ENCODE measurements at places on chromosomes 5 and 9.

- DNase-seq, result no peak
These were observed 45.7 kb upstream of the ALDOB start for GRCh38 chr9:101481261-101481660.

DNA sequence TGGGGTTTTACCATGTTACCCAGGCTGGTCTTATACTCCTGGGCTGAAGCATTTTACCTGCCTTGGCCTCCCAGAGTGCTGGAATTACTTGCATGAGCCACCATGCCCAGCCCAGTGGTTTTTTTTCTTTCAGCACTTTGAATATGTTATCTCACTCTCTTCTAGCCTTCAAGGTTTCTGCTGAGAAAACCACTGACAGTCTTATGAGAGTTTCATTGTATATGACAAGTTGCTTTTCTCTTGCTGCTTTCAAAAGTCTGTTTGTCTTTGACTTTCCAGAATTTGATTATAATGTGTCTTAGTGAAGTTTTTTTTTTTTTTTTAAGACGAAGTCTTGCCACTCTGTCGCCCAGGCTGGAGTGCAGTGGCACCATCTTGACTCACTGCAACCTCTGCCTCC lies 43.1 kb upstream of the BNIP1 start:
- no peak for DNase-seq

GRCh38 chr5:90326995-90327394 lies 82.6 kb downstream of the CETN3 start:
- DNase-seq, result no peak

GRCh38 chr5:42036379-42036778 lies 111.3 kb downstream of the FBXO4 start:
- no peak for DNase-seq

DNA sequence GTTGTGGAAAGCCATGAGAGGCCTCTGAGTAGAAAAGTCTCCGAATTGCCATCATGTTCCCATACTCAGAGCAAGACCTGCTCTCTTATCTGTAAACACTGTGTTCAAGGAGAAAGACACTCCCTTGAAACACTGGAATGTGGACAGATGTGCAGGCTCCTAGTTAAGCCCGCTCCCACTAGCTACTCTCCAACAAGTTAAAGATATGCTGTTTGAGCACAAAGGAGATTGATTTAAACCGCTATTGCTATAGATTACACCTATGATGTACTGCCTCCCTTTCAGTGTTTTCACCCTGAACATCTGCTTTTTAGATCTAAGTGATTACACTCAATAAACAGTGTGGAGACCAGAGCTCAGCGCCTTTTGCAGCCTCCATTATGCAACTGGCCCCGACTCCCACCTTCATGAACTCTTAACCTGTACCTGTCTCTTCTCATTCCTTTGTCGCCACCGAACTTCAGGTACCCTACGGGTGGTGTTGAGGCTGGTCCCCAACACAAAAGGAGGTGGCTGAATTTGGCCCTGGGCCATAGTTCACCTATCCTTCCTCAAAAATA lies 47.5 kb downstream of the TMEM245 start:
- DNase-seq, result no peak

GRCh38 chr5:96199713-96200183 lies 233.3 kb downstream of the PCSK1 start:
- no peak for DNase-seq

DNA sequence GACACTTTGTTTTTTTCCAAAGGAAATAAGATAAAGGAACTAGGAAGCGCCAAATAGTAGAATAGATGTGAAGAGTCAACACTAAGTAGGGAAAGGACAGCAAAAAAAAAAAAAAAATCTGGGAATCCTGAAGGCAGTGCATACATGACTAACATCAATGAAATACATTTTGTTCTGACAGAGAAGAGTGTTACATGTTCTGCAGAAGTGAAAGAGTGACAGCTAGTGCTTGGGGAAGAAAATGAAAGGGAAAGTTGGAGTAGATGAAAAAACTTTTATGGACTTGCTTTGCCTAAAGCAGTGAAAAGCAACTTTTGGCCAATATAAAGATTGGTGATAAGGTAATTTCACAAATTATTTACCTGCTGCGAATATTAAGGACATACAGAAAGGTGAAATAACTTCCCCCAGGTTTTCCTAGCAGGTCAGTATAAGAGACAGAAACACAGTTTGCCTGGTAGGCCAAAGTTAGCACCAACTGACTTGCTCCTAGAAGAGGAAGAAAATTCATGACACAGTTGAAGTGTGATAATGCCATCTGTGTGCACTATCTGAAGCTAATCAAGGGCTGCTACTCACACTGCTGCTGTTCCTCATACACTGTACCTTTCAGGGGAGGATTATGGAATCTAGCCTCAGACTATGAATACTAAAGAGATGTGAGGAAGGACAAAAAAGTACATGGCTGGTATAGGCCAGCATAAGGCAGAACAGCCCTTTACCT lies 38.6 kb downstream of the RANBP6 start:
- DNase-seq, result no peak

GRCh38 chr5:134086225-134086942 lies 28.1 kb upstream of the TCF7 start:
- no peak for DNase-seq

- no peak for DNase-seq
These were observed 214.7 kb downstream of the GAS1 start for GRCh38 chr9:86732514-86733171.

- DNase-seq, result no peak
These were observed 350.5 kb upstream of the DAB2 start for GRCh38 chr5:39775086-39775796.

- DNase-seq, result no peak
These were observed 43.5 kb downstream of the MTX3 start for GRCh38 chr5:79947567-79947966.

DNA sequence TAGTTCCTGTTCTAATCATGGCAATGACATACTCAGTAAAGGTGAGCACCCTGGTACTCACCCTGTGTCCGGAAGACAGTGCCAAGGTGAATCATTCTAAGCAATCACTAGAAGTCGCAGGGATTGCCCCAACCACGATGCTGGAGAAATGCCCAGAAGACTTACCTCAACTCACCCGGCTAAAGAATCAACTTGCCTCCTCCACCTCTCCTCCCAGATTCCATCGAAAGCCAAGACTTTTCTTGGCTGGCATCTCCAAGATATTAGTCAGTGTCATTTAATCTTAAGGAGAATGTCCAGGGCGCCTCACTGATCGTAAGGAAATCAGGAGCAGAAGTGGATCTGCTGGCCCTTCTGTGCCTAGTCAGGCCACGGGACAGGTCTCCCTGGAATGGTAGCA lies 204.9 kb downstream of the ERCC6L2 start:
- DNase-seq, result no peak

DNA sequence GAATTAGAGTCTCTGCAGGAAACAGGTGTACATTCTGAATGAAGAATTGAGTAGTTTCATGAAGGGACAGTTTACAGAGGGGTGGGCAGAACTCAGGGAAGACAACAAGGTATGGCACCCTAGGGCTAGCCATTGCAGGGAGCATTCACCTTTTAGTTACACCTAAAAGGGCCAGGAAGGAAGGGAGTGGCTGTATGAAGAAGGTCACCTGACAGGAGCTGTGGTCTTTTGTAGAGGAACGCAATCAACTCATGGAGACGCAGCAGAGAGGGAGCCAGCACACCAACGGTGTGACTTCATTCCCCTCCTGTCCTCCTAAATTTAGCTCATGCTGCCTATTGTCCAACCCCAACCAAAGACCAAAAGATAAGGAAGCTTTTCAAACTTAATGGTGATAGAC lies 12.7 kb upstream of the ZCCHC7 start:
- DNase-seq, result no peak

DNA sequence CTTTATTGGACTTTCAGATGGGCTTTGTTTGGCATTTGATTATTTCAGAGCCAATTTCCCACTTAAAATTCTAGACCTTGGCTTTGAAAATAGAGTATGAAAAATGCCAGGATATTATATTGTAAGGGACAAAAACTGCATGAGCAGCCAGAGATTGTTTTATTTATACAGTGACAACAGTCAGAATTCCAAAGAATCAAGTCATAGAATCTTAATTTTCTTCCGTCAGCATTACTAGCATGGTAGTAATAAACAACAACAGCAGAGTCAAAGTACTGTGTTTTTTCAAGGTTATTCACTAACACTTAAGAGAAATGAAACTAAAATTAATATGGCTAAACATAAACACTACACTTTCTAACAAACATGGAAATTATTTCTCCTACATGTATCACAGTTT lies 52.2 kb downstream of the MLLT3 start:
- no peak for DNase-seq

- no peak for DNase-seq
These were observed 683.1 kb upstream of the ZNF608 start for GRCh38 chr5:125429498-125429897.

GRCh38 chr5:108529381-108529780 lies 147.5 kb upstream of the FBXL17 start:
- DNase-seq, result no peak

- no peak for DNase-seq
These were observed 796.4 kb upstream of the ACO1 start for GRCh38 chr9:31588006-31588405.

GRCh38 chr5:75113354-75114113 lies 61.2 kb upstream of the GCNT4 start:
- DNase-seq, result no peak

DNA sequence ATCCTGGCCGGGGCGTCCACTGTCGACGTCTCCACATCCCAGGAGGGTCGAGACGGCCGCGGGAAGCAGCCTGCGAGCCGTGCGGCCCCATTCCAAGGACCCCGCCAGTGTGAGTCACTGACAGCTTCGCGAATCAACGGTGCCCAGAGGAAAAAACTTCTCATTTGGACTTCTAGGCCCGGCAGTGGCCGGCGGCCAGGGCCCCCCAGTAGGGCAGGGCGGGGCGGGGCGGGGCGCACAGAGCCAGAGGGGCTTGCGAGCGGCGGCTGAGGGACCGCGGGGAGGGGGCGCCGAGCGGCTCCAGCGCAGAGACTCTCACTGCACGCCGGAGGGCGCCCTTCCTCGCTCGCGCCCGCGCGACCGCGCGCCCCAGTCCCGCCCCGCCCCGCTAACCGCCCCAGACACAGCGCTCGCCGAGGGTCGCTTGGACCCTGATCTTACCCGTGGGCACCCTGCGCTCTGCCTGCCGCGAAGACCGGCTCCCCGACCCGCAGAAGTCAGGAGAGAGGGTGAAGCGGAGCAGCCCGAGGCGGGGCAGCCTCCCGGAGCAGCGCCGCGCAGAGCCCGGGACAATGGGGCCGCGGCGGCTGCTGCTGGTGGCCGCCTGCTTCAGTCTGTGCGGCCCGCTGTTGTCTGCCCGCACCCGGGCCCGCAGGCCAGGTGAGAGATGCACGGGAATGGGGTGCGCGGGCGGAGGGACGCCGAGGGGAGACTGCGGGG lies at the start of gene F2R:
F2R (plus strand) TSS at position 391 of the 720 bp plus-strand sequence; CDS start at position 573, 182 bp downstream.
- DNase-seq, result peak; percentile 25

DNA sequence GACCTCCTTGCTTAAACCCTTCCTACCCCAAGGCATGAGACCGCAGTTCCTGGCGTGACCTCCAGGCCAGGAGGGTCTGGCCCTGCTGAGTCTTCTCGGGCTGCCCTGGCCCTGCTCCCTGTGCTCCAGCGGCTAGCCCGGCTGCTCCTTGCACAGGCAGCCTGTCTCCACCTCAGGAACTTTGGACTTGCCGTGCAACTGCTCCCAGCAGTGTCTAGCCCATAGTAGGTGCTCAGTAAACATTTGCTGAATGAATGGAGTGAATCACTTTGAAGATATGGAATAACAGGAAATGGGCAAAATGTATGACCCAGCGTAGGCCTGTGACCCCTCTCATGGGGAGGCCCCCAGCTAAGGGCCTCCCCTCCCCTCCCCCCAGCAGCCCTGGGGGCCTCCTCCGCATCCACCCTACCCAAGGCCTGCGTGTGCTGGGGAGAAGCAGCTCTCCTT lies 127.1 kb downstream of the ZNF354C start:
- DNase-seq, result no peak

DNA sequence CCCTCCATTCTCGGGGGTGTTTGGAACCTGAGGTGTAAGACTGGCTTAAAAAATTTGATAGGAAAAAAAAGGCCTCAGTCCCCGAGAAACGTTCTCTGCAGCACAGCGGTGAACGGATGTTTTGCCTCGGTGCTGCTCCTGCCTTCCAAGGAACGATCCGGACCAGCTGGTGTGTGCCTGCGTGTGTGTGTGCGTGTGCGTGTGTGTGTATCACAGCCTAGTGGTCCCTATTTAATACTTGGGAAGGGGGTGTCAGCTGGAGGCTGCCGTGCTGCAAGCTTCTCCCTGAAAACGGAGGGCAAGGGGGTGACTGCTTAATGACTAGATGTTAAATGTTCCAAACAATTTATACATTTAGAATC lies 76.9 kb downstream of the LHX2 start:
- no peak for DNase-seq

DNA sequence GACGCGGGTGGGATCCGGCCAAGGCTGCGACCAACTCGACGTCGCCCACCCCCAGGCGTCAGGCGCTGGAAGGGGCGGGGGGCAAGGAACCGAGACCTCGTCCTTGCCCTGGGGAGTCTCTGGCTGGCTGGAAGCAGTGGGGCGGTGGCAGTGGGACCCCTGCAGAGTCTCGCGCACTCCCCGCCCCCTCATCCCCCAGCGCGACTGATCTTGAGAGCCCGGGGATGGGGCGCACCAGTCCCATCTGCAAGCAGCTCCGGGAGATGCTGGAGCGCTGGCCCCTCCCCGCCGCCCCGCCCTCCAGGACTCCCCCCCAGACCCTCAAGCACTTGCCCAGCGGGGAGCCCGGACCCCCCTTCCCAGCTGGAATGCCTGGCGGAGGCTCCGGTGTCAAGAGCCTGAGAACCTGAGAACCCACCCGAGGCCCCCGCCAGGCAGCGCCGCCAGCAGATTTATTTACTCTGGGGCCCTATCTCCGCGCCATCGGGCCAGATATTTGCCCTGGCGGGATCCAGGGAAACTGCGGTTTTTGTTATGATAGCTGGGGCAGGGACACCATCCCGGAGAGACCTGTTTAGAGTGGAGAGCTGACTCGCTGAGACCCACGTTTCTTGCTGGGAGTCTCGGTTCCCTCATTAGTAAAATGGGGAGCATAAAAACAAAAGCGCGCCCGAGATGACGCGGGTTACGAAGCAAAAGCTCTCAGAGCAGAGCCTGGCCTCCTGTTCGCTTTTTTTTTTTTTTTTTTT lies 1.2 kb downstream of the PRRT1B start:
- no peak for DNase-seq

DNA sequence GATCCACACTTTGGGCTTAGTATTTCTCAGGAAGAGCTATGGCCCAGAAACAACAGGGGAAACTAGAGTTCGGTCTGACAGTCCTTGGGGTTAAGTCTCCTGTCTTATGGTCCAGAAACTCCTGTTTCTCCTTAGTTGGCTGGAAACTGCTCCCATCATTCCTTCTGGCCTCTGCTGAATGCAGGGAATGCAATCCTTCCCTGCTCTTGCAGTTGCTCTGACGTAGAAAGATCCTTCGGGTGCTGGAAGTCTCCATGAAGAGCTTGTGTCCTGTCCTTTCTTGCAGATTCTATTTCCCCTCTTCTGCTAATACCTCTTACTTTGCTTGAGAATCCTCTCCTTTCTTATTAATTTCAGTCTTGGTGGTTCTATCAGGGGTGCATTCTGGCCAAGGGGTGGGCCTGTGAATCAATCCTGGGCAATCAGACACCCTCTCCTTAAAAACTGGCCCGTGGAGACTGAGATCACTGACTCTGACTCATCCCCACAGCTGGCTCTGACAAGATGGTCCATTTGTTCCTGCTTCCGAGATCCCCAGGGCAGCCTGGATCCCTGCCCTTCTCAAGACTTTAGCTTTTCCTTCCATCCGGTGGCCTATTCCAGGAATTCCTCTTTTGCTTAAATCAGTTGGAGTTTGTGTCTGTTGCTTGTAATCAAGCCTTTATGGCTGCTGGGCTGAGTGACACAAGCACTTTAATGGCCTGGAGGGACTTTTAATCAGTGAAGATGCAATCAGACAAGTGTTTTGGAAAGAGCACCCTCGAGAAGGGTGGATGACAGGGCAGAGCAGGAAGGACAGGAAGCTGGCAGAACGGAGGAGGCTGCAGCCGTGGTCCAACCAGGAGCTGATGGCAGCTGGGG lies 23.7 kb downstream of the PTGS1 start:
- DNase-seq, result no peak

Measured in T-helper 22 cell (primary cell).